ENCODE measurements at places on chromosomes 2 and 18. TPM values are rescaled to one million over a fixed set of nuclear protein-coding genes. Genes with fewer than 3 reads are reported as not detected.
A peak's percentile ranks its signal among the peaks of the same experiment; 100 is the strongest.

DNA sequence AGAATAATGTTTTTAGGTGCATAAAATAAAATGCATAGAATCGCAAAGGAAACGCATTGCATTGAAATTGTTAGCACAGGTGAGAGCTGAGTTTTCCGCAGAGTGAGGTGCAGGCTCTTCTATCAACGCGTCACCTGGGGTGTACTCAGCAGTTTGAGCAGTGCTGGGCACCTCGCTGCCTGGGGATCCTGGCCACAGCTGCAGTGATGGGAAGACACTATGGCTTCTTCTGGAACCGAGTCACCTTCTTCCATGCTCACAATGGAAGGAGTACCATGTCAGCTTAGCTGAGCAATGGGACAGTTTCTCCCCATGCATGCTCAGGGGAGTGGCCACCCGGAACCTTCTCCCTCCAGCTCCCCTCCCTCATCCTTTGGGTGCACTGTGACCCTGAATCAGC, 95.4 kb upstream of the OTOS start:
- no peak for DNase-seq

GRCh38 chr2:218319813-218320365, 27.6 kb upstream of the TMBIM1 start:
- no peak for DNase-seq

- no peak for DNase-seq
Measured at GRCh38 chr2:113973810-113974209, 83.9 kb downstream of the ACTR3 start.

DNA sequence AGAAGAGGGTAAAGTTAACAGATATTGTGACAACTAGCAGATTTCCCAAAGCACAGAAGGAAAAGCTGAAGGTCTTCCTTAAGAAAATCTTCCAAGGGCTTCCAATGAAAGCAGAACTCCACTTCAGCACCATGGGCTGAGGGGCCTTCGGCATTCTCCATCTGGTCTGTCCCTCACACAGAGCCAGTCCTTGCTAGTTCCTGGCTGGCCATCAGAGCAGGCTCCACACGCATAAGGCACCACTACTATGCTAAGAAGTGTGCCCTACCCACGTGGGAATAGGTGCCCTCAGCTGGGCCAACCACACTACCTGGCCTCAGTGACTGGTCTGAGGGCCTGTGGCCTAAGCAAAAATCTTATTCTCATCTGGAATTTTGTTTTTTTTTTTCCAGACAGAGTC, 73.5 kb downstream of the METTL4 start:
- DNase-seq: no peak

- DNase-seq: no peak
Measured at GRCh38 chr18:78918707-78919106, 60.9 kb upstream of the SALL3 start.

DNA sequence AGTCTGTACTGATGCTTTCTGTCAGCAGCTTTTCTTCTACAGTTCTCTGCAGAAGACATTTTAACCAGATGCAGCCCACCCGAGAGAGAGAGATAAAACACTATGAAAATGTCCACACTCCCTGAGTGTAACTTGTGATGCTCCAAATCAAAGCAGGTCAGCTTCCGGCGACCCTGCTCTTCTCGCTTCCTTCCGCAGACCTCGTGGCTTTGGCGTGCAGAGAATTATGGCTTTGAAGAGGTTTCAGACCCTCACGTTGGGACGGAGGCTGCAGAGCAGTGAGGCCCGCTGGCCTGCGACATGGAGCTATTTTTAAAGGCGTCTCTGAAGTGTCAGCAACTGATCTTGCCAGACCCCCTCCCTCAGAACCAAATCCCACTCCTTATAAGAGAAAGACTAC, 41.8 kb downstream of the TMEM163 start:
- DNase-seq: no peak

DNA sequence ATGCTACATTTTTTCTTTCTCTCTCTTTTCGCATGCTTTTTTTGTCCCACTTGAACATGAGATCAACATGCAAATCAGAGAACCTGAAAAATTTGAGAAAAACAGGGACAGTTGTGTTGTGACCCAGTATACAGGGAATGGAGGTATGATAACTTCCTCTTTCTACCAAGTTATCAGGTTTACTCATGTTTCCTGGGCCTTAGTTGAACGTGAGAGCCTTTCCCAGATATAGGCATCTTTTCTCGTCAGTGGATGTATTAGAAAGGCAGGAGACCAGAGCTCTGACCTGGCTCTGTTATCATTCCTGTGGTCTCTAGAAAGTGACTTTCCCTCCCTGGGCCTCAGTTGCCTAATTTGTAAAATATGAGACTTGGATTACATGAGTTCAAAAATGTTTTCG, 30.1 kb upstream of the FAM117B start:
- no peak for DNase-seq

- DNase-seq: no peak
Measured at GRCh38 chr2:54332386-54332785, 76.4 kb upstream of the TSPYL6 start.

Gene C2orf15
- total RNA-seq: 0.27 TPM

Gene CHST9
- total RNA-seq: not detected

- no peak for DNase-seq
Measured at GRCh38 chr2:169462896-169463695, 16.2 kb upstream of the BBS5 start.

DNA sequence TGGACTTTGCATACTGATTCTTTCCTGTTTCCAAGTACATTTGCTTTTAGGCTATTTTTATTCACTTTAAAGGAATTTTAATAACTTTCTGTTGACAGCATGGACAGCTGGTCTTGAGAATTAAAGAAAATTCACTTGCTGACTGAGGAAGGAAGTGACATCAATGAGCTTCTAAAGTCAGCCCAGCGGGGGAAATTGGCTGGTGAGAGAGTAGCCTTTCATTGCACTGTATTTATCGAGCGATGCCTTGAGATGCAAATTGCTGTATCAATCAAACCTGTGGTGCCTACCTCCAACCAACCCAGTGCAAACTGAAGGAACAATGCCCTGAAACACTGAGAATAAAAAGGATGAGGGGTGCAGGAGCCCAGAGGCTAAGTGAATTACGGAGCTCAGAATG, 91.4 kb upstream of the AQP4 start:
- DNase-seq: no peak

Gene ABCB11
- total RNA-seq: not detected

- no peak for DNase-seq
Measured at GRCh38 chr18:79466591-79466990, 70.9 kb downstream of the NFATC1 start.

DNA sequence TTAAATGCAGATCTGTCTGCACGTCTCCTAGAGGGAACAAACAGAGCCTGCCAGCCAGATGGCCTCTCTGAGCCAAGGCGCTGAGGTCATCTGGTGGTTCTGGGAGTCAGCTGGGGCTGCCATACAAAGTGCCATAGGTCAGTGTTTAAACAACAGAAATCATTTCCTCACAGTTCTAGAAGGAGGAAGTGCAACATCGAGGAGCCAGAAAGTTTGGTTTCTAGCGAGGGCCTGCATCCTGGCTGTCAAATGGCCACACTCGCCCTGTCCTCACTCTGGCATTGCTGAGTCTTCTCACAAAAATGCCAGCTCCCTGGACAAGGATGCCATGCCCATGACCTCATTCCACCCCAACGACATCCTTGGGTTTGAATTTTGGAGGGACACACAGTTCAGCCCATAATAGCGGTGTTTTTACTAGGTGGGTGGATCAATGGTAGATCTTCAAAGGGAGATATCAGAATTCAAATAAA, 59.6 kb downstream of the MYT1L start:
- DNase-seq: no peak

Gene INPP1
- total RNA-seq: 12.6 TPM

Gene DHRS9
- not detected for total RNA-seq

DNA sequence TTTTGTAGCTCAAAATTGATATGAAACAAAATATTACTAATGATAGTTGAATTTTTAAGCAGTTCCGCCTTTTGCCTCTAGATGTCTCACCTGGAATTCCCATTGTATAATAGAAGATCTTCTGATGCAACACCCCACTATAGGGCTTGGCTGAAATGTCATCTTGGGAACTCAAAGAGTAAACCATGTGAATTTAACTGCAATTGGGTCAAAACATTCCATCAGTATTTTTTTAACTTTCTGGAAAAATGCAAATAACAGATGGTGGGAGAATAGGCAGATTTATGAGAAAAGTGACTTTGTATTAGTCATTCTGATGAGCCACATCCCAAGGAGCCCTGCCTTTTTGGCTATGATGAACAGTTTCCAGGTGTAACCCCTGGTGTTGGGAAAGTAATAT, 489.9 kb downstream of the NYAP2 start:
- peak; percentile 66 for DNase-seq

- DNase-seq: peak; percentile 72
Measured at GRCh38 chr2:233443511-233444183, 89.4 kb downstream of the DGKD start.

Gene RBKS
- 3.8 TPM for total RNA-seq

DNA sequence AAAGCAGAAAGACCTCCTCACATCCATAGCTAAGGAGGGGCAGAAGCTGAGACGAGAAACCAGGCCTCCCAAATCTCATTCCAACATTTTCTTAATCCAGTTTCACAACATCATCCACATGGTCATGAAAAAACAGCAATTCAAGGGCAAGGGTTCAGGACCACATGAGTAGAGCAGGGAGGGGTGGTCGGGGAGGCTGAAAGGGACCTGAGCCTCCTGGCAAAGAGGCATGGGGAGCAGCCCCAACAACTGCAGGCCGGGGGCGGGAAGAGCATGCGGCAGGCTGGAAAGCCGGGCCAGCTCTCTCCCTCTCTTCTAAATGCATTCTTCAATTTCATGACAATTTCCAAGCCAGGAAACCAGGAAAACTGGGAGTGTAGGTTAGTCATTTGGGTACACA, 76.7 kb downstream of the DNMT3A start:
- no peak for DNase-seq

DNA sequence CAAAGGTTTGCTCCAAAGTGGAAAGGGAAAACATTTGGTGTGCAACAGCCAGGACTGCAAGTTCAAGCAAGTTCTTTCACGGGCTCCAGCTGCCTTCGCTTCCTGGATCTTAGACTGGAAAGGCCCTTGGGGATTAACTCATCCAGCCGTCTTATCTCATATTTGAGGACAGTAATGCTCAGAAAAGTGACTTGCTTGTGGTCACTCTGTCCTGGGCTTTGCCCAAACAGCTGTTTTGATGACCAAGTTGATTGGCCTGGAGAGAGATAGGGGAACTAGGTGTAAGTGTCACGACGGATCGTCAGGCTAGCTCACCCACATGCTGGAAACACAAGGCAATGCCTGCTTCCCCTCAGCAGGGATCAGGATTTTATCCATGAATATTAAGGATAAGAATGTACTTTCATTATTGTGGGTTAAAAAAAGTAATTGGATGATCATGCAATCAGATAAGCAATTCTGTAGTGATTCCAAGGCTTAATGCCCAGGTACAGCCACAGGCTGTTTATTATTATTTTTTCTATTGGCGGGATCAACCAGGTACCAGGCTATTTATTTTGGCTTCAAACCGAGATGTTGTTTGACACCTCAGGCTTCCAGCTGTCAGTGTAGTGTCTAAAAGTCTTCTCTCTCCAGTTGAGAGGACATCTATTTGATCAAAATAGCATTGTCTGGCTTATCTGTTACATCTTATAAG, 162.5 kb upstream of the EPAS1 start:
- DNase-seq: no peak

- DNase-seq: peak; percentile 6
Measured at GRCh38 chr2:181393472-181393871, 63.7 kb upstream of the ITGA4 start.

All from NCI-H460 (cell line).